ENCODE measurements at places on chromosomes 4 and X.

DNA sequence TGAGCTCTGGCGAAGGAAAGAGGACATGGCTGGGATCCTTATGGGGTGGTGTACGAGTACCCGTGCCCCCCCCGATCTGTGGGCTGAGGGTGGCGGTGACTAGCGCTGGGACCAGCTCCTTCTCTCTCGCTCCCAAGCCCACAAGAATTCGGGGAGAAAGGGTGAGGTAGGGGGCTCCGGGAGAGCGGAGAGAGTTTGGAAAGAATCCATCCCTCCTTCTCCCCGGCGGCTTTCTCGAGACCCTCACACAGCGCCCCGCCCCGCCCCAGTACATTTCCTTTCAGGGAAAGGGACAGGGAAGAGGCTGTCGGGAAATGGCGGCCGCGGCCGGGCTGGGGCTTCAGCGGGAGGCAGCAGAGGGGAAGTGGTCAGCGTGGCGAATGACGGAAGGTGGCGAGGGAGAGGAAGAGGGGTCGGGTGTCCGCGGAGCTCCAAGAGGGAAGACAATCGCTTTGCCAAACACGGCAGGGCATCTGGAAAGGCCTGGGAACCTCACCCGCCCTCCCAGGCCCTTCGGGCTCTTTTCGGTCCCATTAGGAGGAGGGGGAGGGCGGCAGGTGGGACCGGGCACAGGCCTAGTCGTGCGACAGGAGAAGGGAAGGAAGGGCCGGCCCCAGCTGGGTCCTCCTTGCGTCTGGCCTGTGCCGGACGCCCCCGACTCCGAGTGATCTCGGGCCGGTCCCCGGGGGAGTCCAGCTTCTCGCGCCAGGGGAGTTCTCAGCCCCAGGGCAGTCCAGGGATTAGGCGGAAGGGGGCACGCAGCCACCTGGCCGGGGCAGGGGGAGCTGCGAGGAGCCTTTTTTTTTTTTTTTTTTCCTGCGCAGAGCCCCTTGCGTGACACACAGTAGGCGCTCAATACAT, 10.2 kb downstream of the HNRNPH2 start:
- peak; percentile 85 for DNase-seq

GRCh38 chrX:141279476-141279875, 37.2 kb upstream of the SPANXC start:
- DNase-seq: no peak

- DNase-seq: peak; percentile 47
These were observed 78.5 kb downstream of the PRDM5 start for GRCh38 chr4:120843849-120844527.

DNA sequence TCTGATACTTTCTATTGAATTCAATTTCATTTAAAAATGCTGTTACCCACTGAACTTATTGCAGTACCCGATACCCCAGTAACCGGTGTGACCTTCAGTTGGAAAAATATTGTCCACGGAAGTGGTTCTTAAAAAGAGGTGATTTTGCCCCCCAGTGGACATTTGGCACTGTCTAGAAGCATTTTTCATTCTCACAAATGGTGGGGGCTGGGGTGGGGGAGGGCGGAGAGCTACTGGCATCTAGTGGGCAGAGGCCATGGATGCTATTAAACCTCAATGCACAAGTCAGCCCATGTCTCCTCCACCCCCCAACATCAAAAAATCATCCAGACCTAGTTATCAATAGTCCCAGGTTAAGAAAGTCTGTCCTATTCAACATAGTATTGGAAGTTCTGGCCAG, 19.6 kb upstream of the CHM start:
- DNase-seq: no peak

DNA sequence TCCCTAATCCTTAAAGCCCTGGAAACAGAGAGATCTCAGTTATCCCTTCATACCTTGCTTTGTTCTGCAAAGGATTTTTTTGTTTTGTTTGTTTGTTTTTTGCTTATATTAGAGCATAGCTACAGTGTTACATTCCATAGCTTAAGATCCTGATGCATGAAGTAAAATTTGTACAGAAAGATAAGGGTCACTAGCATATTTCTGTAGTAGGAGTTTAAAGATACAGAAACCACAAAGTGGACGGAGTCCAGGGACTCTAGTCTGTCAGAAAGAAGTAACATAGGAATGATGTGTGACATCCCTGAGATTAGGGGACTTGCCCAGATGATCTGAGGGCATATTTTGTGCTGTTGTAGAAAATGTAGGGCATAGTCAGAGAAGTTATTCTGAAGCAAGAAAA, 151.9 kb upstream of the PLAC1 start:
- DNase-seq: no peak

DNA sequence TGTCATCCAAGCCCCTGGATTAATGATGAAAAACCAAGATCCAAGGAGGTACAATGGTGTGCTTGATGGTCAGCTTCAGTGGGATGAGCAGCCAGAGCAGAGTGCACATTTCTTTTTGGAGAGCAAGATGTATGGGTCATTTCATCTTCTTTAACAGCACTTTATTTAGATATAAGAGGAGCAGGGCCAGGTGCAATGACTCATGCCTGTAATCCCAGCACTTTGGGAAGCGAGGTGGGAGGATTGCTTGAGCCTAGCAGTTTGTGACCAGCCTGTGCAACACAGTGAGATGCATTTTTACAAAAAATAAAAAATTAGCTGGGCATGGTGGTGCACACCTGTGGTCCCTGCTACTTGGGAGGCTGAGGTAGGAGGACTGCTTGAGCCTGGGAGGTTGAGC, 45.3 kb upstream of the MAP3K15 start:
- no peak for DNase-seq

- DNase-seq: no peak
These were observed 114.4 kb downstream of the ZNF518B start for GRCh38 chr4:10342866-10343265.

GRCh38 chr4:122548452-122548851, 72.4 kb downstream of the IL21 start:
- DNase-seq: no peak

- no peak for DNase-seq
These were observed 13.1 kb downstream of the NAT8L start for GRCh38 chr4:2071912-2072867.

DNA sequence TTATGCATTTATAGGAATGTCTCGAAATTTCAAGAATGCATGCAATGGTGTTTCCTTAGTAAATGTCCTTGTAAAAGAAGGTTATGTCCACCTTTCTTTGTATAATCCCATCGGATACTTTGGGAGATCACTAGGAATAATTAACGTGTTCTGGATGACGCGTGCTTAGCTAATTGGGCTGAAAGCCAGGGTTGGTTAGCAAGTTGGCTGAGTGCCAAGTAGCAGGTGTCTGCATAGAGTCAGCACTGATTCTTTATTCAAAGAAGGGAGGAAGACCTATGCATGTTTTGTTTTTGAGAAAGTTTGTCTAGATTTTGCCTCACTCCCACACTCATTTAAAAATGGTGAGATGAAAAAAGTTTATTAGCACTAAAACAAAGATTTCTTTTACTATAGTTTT, 144.6 kb downstream of the SOX3 start:
- DNase-seq: peak; percentile 15

DNA sequence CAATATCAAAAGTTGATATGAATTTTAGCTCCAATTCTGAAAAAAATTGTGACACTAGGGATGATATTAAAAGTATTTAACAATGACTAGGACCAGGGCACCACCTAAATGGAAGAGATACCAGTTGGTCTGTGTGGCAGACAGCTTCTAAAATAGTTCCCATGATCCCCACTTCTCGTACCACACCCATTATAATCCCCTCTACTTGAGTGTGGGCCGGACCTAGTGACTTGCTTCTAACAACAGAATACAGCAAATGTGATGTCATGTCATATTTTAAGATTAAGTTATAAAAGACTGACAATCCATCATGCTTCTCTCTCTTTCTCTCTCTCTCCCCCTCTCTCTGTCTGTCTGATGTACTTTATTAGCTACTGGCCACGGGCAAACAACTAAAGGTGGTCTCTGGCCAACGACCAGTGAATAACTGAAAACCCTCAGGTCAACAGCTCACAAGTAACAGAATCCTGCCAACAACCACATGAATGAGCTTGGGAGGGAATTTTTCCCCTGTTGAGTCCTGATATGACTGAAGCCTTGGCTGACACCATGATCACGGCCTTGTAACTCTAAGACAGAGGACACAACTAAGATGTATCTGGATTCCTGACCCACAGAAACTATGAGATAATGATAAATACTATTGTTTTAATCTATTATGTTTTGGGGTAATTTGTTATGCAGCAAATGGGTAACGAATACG, 34.4 kb downstream of the FAM13A start:
- DNase-seq: no peak

GRCh38 chrX:11267425-11267824, 25.8 kb upstream of the AMELX start:
- no peak for DNase-seq

DNA sequence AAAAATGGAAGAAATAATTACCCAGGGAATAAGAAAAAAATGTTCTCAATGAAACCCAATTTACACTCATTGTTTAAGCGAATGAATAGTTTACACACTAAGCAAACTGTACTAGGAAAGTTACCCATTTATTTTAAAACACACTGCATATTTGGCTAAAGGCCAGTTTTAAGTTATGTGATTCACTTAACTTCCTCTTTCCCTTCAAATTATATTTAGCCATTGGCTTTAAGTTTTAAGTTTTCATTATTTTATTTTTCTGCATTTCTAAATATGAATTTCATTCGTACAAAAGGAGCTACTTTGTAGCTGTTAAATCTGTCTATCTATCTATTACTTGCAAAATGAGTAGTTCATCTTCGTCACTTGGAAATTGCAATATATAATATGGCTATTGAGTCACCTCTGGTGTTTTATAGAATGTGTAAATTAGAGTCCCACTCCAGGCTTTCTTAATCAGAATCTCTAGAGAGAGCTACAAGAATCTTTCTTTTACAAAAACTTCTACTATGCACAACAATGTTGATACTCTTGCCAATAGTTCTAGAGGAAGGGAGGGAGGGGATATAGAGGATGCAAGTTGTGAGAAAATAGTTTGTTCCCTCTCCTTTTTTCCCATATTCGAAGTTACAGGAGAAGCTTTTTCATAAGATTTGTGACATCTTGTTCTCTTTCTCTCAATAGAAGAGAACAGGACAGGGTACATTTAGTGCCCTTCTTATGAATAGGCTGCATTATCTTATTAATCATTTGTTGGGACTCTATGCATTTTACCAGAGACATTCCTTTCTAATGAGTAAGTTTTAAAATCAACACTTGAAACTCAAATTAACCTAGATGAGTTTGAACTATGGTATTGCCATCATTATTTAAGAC, 41.8 kb downstream of the SULT1B1 start:
- no peak for DNase-seq

GRCh38 chrX:133523081-133523487, 107.8 kb upstream of the GPC4 start:
- no peak for DNase-seq

- DNase-seq: no peak
These were observed 190.5 kb upstream of the GALNTL6 start for GRCh38 chr4:171622729-171623128.

GRCh38 chr4:106816496-106816895, 219.6 kb downstream of the DKK2 start:
- DNase-seq: peak; percentile 4

DNA sequence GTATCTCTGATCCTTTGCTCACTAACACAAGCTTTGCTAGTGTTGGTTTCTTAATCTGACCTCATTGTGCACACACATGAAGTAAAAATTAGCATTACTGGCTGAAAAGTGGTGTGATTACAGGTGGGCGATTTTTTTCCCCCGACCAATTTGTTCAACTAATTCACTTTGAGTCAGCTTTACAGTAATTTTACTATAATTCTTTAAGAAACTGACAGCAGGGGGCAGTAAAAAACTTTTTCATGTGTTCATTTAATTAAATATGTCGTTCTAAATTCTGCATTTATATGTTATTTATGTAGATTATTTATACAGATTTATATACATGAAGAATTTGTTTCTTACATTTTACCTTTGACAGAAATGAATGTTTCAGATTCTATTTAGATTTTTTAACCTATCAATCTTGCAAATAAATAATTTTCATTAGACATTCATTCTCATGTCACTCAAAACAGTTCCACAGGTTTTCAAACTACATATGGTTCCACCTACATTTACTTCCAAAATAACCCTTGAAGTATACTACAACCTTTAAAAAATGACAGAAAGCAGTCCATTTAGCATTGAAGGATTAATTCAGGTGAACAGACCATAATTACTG, 17.5 kb downstream of the PALLD start:
- peak; percentile 75 for DNase-seq

GRCh38 chr4:134201216-134202161, at the start of gene PABPC4L:
Gene PABPC4L, minus strand, starts transcription at chr4:134201789. Its CDS starts 770 bp downstream, at chr4:134201019.
- DNase-seq: peak; percentile 86

DNA sequence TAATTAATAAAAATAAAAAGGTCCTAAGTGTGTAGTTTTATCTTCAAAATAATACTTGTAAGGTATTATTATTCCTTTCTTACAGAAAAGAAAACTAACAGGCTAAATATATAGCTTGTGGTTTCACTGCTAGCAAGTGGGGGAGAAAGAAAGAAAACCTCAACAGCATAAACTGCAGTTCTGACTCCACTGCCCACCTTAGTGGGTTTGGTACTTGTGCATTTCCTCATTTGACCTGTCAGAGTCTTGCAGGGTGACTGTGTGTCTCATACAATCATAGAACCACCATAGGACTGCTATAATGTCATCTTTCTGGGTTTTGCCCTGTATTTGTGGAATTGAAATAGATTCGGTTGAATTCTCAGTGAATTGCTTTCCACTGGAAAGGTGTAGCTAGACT, 94.7 kb upstream of the PUDP start:
- no peak for DNase-seq

All from eye (tissue), 1 donor.